GM23338 (cell line): ENCODE measurements at places on chromosomes 16 and 17. TPM values are rescaled to one million over a fixed set of nuclear protein-coding genes. Genes with fewer than 3 reads are reported as not detected.

DNA sequence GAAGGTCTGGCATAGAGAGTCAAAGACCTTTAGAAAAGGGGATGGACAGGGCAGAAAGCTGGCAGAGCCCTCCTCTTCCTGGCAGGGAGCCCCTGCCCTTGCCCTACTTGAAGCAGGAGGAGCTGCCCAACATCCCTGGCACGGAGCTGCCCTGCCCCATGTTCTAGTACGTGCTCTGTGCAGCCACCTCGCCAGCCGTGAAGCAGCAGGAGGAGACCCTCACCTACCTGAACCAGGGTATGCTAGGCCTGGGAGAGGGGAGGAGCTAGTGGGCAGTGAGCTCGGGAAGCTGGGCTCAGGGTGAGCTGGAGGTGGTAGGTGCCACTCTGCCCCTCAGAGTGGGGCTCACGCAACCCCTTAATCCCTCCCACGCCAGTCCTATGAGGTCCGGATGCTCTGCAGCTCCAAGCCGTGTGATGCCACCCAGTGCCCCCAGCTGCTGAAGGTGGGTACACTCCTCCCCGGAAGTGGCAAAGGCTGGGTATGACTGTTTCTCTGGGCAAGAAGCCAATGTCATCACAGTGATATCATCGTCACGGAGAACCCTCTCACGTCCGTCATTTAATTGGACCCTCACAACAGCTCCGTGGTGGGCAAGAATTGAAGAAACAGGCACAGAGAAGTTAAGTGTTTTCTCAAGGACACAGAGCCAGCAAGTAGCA, 12.7 kb upstream of the STAC2 start:
- no peak for DNase-seq
- no peak overlapping the region for H3K27ac ChIP-seq
- H3K4me3 ChIP-seq: no peak overlapping the region

The ARHGAP44 gene
- total RNA-seq: 10.1 and 16.4 TPM in 2 replicates

The SPNS3 gene
- total RNA-seq: not detected in 2 replicates

The CPNE7 gene
- 15.7 and 18.4 TPM in 2 replicates for total RNA-seq

DNA sequence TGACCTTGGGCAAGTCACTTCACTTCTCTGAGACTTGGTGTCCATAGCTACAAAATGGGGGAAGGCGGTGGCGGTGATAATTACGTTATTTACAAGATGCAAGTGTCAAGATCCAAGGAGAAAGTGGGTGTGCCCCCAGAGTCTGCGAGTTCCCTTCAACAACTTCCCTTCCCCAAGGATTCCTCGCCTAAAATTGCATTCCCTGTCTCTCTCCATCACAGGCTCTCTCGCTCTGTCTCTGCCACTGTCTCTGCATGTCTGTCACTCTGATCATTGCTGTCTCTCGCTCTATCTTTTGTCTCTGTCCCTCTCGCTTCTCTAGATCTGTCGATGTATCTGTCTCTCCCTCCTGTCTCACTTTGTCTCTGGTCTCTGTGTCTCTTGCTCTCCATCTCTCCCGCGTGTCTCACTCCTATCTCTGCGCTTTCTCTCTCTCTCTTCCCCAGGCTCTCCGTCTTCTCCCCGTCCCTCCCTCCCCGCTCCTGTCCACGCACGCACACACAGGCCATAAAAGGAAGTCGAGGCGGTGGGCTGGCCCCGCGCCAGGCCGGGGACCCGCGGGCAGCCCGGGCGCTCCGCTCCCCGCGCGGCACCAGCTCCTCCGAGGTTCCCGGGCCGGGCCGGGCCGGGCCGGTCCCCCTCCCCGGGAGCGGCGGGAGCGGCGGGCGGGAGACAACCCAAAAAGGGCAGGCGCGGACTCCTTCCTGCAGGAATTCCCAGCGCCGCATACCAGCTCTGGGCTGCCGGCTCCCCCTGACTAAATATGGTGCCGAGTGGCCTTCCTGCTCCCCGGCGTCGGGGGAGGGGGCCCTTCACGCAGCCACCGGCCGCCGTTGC, 1.1 kb upstream of the MYH11 start:
- H3K27ac ChIP-seq: no peak overlapping the region
- DNase-seq: peak; percentile 86
- peak overlapping the region; percentile 89 for H3K4me3 ChIP-seq

The CSNK2A2 gene
- 102 and 112 TPM in 2 replicates for total RNA-seq

DNA sequence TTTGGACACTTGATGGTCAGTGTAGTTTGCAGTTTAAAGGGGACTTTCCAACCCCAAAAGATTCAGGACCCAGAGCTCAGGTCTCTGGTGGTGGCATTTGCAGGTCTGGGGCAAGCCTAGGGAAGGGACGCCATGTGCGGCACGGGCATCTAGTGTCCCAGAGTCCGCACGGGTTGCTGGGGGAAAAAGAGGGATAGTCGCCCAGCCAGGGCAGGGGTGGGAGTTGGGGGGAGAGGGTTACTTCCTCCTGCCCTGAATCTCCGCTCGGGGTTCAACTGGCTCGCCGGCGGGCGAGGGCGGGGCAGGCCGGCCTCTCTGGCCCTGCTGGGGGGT, 239 bp upstream of the CA7 start:
- no peaks in the 10 kb centered on the region for H3K36me3 ChIP-seq
- peak overlapping the region; percentile 69 for H3K4me3 ChIP-seq
- no peak overlapping the region for H3K27ac ChIP-seq
- DNase-seq: peak; percentile 73

The MYO15A gene
- 1.0 and 1.3 TPM in 2 replicates for total RNA-seq

GRCh38 chr17:8654822-8655221, 24.3 kb upstream of the MYH10 start:
- no peaks in the 10 kb centered on the region for H3K4me1 ChIP-seq
- no peaks in the 10 kb centered on the region for H3K27me3 ChIP-seq
- no peak overlapping the region for H3K4me3 ChIP-seq
- no peaks in the 10 kb centered on the region; the same call in 1 of the 2 replicates for H3K36me3 ChIP-seq

DNA sequence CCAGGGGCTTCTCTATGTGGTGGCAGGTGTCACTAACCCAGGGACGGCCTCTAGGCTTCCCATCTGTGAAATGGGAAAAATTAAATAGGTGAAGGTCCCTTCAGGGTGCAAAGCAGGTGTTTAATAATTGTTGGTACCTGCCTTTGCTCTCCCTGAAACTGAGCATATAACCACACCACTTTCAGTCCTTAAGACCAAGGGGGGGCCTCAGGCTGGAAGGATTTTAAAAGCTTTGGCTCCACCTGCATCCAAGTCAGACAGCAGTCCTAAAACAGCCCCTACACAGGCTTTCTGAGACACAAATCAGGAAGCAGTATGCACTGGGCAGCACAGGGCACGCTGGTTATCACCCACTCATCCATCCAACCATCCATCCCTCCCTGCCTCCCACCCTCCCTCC, 55.0 kb downstream of the TK2 start:
- no peaks in the 10 kb centered on the region for H3K4me1 ChIP-seq
- H3K27ac ChIP-seq: no peak overlapping the region
- H3K4me3 ChIP-seq: no peak overlapping the region
- no peaks in the 10 kb centered on the region for H3K36me3 ChIP-seq

GRCh38 chr17:80416940-80417293, 1.9 kb downstream of the ENDOV start:
- H3K27ac ChIP-seq: no peak overlapping the region
- H3K4me3 ChIP-seq: no peak overlapping the region
- no peak for DNase-seq
- no peaks in the 10 kb centered on the region for H3K36me3 ChIP-seq
- peaks cover 3% of the 10 kb centered on the region; the same call in 1 of the 2 replicates for H3K4me1 ChIP-seq

The ZPBP2 gene
- not detected in 2 replicates for total RNA-seq

DNA sequence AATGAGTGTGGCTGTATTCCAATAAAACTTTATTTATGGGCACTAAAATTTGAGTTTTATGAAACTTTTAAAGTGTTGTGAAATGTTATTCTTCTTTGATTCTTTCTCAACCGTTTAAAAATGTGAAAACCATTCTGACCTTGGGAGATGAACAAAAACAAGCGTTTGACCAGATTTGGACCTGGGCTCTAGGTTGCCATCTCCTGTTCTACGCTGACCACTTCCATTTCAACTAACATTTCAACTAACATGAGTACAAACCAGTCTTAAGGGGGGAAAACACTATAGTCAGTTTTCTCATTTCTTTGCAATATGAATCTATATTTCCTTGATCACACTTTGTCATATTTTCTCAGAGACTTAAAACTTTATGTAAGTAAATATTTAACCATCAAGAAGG, 118.4 kb upstream of the IRX5 start:
- no peak overlapping the region for H3K4me3 ChIP-seq
- H3K36me3 ChIP-seq: no peaks in the 10 kb centered on the region
- no peak overlapping the region for H3K27ac ChIP-seq
- no peak for DNase-seq

DNA sequence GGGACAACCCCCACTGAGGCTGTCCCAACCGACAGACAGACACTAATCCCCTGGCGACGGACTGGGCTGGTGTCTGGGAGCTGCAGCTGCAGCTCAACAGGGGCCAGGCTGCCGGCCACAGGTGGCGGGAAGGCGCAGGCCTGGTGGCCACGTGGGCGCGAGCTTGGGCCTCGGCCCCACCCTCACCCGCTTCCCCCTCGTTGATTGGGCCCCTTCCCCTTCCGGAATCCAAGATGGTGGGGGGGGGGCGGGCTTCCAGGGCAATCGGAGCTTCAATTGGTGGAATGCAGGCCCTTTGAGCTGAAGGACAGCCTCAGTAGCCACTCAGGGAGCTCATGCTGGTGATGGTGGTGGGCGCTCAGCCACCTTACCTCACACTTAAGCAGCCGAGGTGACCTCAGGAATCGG, 8.7 kb upstream of the TBX4 start:
- no peaks in the 10 kb centered on the region for H3K36me3 ChIP-seq
- H3K4me1 ChIP-seq: peaks cover 7% of the 10 kb centered on the region
- no peak overlapping the region for H3K27ac ChIP-seq

GRCh38 chr17:39737760-39738567, at the start of gene GRB7:
TSS of gene GRB7 (plus strand) at chr17:39737938. CDS start at chr17:39742302, 4,364 bp downstream.
- peak; percentile 82 for DNase-seq
- no peaks in the 10 kb centered on the region for H3K27me3 ChIP-seq
- H3K36me3 ChIP-seq: no peaks in the 10 kb centered on the region

DNA sequence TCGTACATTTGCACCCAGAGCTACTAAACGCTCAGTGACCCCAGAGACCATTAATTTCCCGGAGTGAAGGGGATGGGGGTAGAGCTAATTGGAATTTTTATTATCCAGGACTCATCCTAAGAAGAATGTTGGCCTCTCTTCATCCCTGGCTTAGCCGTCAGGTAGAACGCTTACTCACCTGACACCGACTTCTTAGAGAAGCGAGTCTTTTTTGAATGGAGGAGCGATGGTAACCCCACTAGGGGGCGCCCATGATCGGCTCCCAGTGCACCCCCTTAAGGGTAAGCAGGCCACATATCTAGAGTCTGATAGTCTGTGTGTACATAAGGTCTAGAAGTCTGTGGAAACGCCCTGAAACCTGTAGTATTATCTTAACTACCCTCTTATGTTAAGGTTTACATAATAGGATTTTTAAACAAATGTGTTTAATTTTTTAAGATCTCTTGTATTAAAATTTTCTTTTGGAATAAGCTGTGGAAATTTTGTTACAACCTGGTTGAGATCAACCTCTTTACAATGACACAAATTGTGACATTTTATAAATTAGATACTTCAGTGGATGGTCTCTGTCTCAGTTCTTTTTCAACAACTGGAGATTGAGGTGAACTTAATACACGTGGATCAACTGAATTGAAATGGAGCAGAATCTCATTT, 229.8 kb downstream of the CPPED1 start:
- H3K27me3 ChIP-seq: no peaks in the 10 kb centered on the region
- DNase-seq: peak; percentile 79
- no peaks in the 10 kb centered on the region for H3K36me3 ChIP-seq
- H3K27ac ChIP-seq: no peak overlapping the region
- H3K4me1 ChIP-seq: no peaks in the 10 kb centered on the region

DNA sequence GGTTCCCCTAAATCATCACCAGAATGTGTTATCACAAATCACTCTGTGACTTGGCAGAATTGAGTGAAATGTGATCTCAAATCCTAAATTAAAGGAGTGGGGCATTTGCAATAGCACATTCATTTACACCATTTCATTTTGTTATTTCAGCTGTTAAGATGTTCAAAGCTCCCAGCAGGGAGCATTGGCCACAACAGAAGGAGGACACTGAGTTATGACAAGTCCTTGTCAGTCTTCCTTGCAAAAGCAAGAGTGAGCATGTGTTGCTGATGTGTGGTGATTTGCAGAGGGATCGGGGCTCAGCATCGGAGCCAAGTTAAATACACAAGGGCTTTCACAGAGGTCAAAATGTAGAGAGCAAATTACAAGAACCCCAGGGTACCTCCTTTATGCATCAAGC, 372.2 kb upstream of the CDH5 start:
- DNase-seq: no peak
- H3K27ac ChIP-seq: no peak overlapping the region
- H3K4me3 ChIP-seq: no peak overlapping the region
- H3K36me3 ChIP-seq: no peaks in the 10 kb centered on the region

The SHISA6 gene
- total RNA-seq: 0.52 TPM in 1 of 2 replicates, not detected in the other

DNA sequence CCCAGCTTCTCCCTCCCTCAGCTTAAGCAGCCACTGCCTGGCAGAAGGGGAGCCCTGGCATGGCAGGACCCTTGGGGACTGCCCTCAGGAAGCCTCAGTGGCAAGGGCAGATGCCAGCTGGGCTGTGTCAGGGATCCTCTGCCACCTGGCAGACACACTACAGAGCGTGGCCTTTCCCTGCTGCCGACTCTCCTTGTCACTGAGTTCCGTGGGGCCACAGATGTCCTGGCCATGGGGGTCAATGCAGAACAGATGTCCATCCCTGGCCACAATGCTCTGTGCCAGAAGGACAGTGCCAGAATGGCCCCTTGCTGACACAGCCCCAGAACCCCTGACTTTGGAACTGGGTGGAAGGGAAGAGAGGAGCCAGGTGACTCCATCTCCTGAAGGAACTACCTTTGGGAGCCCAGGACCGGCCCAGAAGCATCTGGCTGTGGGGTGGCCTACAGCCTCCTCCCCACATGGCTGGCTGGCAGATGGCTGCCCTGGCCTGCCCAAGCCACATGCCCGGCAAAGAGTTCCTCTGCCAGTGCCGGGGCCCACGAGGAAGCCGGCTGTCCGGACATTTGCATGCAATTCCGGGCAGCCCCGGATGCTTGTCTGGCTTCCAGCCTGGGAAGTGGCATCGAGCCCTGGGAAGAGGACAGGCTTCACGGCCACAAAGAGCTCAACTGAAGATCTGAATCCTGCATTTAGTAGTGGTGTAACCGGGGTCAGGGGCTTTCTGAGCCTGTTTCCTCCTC, 24.1 kb downstream of the NPTX1 start:
- no peaks in the 10 kb centered on the region for H3K27me3 ChIP-seq
- no peaks in the 10 kb centered on the region for H3K36me3 ChIP-seq
- H3K27ac ChIP-seq: no peak overlapping the region
- no peak for DNase-seq

DNA sequence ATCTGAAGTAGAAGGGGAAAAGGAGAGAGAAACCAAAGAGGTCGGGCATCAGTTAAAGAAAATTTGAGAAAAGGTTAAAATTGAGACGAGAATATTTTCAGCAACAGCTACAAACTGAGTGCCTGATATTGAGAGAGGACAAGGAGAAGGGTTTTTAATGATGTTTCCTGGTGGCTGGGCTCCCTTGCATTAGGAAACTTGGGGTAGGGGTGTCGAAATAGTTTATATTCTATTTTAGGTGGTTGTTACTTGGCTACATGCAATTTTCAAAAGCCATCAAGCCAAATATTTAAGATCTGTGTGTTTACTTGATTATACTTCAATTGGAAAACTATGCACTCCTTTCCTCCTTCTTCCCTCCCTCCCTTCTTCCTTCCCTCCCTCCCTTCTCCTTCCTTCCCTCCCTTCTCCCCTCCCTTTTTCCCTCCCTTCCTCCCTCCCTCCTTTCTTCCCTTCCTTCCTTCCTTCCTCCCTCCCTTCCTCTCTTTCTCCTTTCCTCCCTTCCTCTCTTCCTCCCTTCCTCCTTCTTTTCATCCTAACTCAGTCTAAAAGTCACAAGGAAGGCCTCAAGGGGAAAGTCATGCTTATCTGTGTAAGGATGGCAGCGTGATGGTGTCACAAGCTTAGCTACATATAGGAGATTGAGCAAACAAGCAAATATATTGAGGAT, 1.8 kb upstream of the APOH start:
- no peak overlapping the region for H3K27ac ChIP-seq
- H3K27me3 ChIP-seq: no peaks in the 10 kb centered on the region
- no peak overlapping the region for H3K4me3 ChIP-seq
- no peaks in the 10 kb centered on the region for H3K4me1 ChIP-seq
- H3K36me3 ChIP-seq: no peaks in the 10 kb centered on the region
